ENCODE measurements at places on chromosomes 7 and 10.

GRCh38 chr10:122463466-122464249 lies 2.3 kb downstream of the HTRA1 start:
- DNase-seq: no peak

DNA sequence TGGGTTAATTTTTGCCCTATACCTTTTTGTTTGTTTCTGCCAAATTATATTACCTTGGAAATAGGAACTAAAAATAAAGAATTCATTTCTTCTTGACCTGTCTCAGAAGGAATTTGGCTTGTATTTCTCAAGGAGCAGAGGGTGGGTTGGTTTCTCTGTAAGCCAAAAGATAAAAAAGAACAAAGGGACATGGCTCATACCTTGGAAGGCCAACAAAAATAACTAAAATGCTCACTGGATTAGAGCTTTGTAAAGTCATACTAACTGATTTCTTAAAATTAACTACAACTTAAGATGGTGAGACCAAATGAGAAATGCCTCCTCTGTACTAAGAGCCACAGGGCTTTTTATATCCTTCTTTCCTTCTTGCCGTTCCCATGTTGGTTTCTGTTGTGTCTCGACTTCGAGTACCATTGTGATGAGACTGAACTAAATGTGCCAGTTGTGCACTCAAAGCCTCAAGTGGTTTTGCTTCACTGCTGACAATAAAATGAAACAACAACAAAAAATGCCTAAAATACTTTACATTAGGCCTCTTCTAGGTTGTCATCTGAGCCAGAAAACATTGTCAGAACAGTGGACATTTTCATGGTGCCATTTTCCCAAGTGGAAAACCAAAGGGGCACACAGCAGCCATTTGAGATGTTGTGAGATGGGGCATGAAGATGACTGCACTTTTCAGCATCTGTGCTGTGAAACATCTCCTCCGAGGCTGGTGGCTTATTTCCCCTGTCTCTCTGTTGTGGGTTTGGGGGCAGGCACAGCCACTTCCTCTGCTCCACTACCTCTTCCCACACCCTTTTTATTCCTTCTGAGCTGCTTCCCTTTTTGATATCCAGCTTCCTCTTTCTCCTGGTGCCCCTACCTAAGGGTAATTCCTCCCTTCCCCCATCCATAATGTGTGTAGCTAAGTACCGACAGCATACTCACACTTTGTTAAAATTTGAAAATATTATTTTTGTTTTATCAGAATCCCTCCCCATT lies 51.8 kb upstream of the AGR3 start:
- no peak for DNase-seq

GRCh38 chr10:115968236-115968635 lies 304.8 kb downstream of the GFRA1 start:
- no peak for DNase-seq

- DNase-seq: no peak
Measured at GRCh38 chr10:119502209-119502608, 40.3 kb downstream of the RGS10 start.

GRCh38 chr7:69811476-69812308 lies 213.4 kb downstream of the AUTS2 start:
- DNase-seq: no peak

GRCh38 chr10:79488336-79488735 lies 24.0 kb upstream of the EIF5AL1 start:
- DNase-seq: no peak

GRCh38 chr10:110535958-110536891 lies 31.3 kb upstream of the SMC3 start:
- no peak for DNase-seq

GRCh38 chr10:14822879-14823755 lies 14.7 kb downstream of the CDNF start:
- no peak for DNase-seq

- DNase-seq: no peak
Measured at GRCh38 chr10:80709866-80710265, 172.2 kb downstream of the SH2D4B start.

Measured in cortex of kidney (tissue), 1 donor.